Left kidney (tissue), 8 donors: ENCODE measurements at places on chromosomes 1 and 21.

GRCh38 chr1:62991152-62991551 is 207.2 kb downstream of the ATG4C start:
- no peak for DNase-seq

DNA sequence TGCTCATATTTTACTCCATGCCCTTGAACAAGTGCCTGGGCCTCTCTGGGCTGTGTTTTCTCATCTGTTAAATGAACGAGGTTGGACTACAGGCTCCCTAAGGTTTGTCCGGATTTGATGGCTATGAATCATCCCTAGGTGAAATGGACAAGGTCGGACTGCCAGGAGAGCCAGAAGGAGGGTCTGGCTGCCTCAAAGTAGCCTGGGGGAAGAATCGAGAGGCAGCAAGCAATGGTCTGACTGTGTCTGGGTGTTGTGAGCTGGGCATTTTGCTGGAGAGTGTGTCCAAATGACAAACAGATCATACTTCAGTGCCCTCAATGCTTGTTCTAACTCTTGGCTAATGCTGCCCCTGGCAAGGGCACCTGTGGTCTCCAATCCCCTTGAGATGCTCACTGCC is 730.9 kb downstream of the PTPRU start:
- DNase-seq: no peak

- DNase-seq: no peak
These were observed 2.1 kb upstream of the OTUD7B start for GRCh38 chr1:150012611-150013010.

DNA sequence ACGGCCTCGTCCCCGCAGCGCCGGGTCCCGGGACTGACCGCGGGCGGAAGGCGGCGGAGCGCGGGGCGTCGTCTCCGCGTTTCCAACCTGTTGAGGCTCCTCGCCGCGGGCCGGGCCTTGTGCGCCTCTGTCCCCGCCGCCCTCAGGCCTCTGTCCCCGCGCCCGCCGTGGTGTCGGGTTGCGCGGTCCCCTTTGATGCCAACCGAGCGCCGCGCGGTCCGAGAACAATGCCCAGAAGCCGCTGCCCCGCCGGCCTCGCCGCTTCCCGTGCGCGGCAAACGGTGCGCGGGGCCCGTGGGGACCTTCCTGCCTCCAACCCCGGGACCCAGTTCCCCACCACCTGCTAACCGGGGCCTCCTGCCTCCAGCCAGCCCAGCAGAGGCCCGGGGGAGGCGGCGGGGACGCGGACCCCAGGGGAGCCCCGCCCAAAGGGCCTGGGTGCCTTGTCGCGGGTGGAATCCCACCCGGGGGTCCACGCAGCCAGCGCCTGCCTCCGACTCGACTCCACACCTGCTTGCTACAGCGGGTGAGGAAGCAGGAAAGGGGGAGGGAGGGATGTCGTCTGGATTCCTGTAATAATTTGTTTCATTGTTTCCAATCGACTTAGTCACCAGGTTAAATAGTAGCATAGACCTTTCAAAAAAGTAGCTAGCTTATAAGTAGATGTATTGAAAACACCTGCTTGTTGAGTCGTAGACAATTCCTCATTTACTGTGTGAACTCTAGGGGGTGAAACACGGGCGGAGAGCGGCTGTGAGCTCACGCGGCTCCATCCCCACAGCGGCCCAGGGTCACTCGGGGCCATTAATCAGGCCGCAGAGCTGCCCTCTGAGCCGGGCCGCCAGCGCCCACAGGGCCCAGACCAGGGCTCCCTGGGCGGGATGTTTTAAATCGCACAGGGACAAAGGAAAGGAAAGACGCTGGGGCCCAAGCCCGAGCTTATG is 1.1 kb downstream of the COL18A1 start:
- no peak for DNase-seq

DNA sequence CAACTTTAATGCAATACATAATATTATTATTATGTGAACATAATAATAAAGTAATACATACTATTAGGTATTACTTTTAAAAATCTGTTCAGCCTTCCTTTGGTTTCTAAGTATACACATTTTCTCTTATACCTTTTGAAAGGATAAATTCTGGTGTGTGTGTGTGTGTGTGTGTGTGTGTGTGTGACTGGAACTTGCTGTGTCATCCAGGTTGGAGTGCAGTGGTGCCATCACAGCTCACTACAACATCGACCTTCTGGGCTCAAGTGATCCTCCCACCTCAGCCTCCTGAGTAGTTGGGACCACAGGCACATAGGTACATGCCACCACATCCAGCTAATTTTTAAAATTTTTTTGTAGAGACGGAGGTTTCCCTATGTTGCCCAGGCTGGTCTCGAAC is 88.5 kb downstream of the CCDC30 start:
- no peak for DNase-seq

DNA sequence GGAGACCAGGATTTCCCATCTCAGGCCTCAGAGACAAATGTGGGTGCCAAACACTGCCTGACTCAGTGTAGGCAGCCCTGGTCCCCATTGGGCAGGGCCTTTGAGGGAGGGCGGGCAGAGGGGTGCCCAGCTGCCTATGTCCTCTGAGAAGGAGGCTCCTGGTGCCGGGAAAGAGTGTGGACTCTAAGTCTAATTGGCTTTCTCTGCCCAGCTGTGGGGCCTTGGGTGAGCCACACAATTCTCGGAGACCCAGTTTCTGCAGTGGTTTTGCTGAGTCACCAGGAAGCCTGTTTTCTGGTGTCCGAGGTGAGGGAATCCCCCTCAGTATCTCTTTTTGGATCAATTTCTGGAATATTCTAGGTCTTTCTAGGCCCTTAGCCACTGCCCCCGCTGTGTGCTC is 35.3 kb upstream of the ACTL8 start:
- DNase-seq: no peak

DNA sequence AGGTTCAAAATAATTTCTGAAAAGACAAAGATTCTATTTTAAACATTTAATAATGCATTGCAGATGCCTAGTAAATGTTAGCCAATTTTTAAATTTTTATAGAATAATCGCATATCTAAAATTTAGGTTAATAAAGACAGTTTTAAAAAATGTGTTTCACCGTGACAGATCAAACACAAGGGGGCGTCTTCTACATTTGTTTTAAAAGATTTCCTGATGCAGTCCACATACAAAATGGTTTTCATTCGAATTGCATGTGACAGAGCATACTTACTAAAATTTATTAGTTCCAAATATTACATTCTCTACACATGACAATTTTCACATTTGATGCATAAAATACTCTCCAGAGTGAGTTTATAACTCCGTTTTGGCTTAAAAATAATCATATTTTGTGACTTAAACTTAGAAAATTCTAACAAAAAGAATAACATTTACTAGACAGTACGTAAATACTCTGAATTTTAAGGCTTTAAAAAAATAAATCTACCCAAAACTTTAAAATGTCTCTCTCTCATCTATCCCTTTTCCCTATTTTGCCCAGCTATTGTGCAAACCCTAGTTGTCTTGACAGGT is 75.5 kb downstream of the ADAMTS1 start:
- DNase-seq: peak; percentile 39

DNA sequence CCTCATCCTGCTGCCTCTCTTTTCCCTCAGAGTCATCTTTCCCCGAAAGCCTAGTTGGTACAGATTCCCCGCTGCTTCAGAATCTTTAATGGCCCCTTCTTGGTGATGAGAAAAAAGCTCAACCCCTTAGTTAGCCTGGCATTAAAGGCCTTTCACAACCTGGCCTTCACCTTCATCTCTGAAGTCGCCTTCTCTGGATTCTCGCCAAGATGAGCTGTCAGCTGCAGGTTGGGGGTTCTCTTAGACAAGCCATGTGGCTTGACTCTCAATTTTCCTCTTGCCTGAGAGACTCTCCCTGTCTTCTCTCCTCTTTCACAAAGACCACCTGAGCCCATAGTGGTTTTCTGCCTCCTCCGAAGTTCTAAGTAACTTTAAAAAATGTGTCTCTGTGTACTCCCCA is 15.5 kb upstream of the DISC1 start:
- no peak for DNase-seq

DNA sequence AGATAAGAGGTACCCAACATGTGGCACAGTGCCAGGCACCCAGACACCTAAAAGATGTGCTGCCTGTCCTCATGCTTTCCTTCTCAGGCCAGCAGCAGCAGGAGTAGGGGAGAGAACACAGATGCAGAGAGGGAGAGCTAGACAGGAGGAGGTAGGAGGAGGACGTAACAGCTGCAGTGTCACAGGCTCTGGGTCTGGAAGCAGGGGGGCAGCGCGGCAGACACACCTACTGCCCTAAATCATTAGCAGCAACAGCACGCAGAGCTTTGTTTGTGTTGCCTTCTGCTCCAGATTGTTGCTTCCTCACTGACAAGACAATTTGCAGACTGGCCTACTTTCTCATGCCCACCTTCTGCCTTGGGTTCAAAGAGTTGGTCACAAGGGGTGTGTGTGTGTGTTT is 196.7 kb upstream of the DAB1 start:
- DNase-seq: peak; percentile 44

- DNase-seq: no peak
These were observed 61.6 kb upstream of the TENT5B start for GRCh38 chr1:27074175-27074780.

- DNase-seq: peak; percentile 74
These were observed at the start of gene DDR2 for GRCh38 chr1:162632217-162632666. TSS of gene DDR2 (plus strand) at chr1:162632464. CDS start at chr1:162719064, 86,600 bp downstream.

DNA sequence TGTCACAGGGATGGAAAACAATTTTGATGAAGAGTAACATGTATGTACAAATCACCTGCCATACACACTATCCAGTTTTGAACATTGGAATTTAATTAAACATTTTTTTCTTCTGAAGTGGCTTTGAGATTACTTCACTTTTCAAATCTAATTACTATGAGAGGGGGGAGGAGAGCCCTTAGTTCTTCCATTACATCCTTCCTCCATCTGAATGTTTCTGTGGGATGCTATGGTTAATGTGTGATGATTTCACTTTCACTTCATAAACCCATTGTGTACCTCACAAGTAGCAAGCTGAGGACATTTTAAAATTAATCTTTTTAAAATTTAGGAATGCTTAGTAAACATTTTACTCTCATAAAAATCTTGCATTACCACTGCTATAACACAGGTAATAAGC is 156.9 kb downstream of the RUNX1 start:
- no peak for DNase-seq

GRCh38 chr1:104402178-104402577 is 652.5 kb downstream of the AMY1C start:
- no peak for DNase-seq

DNA sequence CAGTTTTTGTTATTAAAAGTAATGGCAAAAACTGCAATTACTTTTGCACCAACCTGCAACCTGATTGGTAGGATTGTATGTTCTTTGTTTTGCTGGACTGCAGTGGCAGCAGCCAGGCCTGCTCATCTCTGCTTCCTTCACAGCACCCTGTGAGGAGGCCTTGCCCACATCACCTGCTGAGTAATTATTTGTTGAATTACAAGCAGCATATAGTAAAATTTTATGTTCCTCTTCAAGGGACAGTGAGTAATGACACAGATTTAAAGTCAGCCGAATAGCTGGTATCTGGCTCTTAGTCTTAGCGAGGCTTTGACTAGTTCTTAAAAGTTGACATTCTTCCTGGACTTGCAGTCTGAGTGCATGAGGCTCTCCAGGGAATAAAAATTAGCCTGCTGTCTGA is 435.1 kb downstream of the PRDM2 start:
- no peak for DNase-seq

DNA sequence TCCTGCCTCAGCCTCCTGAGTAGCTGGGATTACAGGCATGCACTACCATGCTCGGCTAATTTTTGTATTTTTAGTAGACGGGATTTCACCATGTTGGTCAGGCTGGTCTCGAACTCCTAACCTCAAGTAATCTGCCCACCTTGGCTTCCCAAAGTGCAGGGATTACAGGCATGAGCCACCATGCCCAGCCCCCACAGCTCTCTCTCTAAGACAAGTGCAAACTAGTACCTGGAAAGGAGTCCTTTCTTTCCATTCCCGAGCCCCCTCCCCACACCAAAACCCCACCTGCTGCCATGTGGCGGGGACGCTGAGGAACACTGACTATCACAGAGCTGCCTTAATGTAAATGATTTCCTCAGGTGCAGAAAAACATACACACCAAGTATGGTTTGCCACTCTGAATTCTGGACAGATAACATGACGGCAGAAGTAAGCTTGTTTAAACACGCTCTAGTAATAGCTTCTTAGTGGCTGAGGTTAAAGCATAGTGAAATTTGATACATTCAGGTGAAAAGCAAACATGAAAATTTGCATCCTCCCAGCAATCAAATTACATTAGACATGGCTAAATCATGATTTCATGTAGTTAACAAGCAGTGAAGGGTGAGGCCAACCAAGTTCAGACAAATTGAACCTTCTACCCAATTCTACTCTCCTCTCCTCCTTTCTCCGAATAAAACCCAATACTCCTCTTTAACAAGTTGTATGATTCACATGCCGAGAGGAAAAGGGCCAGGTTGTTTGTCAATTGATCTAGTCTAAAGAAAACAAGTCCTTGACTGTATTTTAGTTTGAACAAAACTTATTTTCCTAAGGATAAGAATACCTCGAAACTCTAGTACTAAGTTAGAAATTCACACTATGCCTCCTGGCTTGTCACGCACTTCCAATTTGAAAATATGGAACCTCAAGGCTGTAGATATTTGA is 19.8 kb downstream of the ERRFI1 start:
- no peak for DNase-seq

- DNase-seq: no peak
These were observed 30.2 kb upstream of the KCNA2 start for GRCh38 chr1:110636149-110636935.

- no peak for DNase-seq
These were observed 187.1 kb downstream of the LMO4 start for GRCh38 chr1:87515781-87516180.
